ENCODE measurements at places on chromosomes 6 and 20.

DNA sequence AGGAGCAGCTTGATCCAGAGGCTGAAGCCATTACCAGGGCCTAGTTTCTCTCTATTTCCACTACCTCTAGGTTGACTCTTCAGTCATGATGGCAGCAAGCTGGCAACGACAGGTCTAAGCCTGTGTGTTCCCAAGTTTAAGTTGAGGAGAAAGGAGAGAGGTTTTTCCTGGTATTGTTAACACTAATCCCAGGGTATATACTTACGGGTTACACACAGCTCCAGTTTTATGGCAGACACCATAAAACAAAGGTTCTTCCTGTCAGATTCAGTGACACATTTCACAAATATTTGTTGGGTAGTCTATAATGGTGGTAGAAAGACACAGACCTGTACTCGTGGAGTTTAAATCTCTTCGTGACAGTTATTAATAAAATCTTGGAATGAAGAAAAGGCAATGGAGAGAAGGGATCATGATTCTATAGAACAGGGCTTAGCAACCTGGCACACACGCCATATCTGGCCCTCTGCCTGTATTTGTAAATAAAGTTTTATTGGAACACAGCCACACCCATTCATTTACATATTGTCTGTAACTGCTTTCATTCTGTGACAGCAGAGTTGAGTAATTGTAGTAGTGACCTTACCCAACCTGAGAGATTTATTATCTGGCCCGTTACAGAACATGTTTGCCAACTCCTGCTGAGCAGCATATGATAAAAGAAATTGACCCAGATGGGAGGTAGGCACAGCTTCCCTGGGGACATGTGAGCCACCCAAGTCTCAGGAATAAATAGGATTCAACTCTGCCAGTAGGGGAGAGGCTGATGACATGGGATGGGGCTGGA is 323.3 kb downstream of the CDH4 start:
- no peak for DNase-seq
- no peak overlapping the region for H3K4me3 ChIP-seq
- no peaks in the 10 kb centered on the region for H3K4me1 ChIP-seq
- H3K27ac ChIP-seq: no peak overlapping the region
- H3K36me3 ChIP-seq: no peaks in the 10 kb centered on the region
- peaks cover 2% of the 10 kb centered on the region for H3K27me3 ChIP-seq

DNA sequence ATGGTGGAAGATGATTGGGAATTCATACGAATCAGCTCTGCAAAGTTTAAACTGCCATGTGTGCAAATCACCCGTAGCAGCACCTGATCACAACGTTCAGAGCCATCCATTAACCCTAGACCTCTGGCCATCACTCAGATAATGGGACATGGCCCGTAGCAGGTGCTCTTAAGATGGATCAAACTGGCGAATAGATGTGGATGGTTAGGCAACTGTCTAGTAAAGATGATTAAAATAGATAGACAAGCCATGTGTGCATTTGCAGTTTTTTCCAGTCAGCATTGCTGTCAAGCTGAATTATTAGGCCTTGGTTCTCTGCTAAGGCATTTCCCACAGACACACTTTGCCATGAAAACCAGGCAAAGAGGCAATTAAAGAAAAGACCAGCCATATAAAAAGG is 40.6 kb upstream of the PHACTR1 start:
- H3K36me3 ChIP-seq: no peaks in the 10 kb centered on the region
- peaks cover 4% of the 10 kb centered on the region for H3K4me1 ChIP-seq
- H3K4me3 ChIP-seq: no peak overlapping the region
- H3K27me3 ChIP-seq: peaks cover 2% of the 10 kb centered on the region
- H3K27ac ChIP-seq: no peak overlapping the region
- DNase-seq: no peak

DNA sequence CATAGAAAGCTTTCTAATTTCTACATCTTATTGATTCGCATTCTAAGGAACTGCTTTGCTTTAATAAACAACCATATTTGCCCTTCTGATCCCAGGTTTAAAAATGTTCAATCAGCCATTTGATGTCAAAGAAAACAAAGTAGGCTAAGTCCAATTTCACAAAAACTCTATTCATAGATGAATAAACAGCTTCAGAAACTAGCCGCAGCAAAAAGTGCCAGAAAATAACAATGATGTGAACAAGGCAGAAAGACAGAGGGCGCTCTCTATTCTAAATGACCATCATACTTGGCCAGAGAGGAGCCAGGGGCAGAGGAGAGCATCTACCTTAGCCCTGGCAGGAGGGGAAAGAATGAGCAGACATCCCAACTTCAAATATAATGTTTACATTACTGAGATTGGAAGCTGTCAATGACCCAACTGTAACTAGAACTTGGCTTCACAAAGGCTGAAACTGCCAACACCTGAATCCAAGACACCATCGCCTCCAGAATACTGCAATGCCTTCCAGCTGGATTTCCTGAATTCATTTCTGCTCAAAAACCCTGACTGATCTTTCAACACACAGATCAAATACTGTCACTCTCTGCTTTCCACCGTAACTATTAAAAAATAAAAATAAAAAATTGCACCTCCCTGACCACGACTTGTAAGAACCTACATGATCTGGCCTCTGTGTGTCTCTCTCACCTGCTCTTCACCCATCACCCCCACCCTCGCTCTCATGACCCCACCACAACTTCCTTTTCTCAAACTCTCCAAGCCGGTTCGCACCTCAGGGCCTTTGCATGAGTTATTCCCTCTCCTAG is 9.5 kb downstream of the CNKSR3 start:
- H3K4me3 ChIP-seq: no peak overlapping the region
- H3K36me3 ChIP-seq: peaks cover 3% of the 10 kb centered on the region
- H3K27ac ChIP-seq: no peak overlapping the region
- peaks cover 1% of the 10 kb centered on the region for H3K27me3 ChIP-seq
- no peak for DNase-seq

DNA sequence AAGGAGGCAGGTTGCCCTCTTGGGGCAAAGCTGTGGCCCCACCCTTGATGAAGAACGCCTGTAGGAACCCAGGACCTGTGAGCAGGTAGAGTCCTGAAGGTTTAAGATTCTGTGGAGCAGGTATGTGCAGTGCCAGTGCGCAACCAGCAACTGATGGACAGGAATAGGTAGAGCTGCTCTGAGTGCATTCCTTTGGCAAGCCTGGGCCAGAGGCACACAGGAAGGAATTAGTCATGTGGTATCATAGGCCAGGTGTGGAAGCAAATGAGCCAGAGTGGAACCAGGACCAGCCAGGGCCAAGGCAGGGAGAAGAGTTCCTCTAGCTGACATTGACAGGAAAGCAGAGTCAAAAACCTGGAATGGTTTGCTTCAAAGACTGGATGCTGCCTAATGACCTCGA is 1.4 kb upstream of the KHDC1 start:
- no peak for DNase-seq
- no peak overlapping the region for H3K4me3 ChIP-seq
- no peak overlapping the region for H3K27ac ChIP-seq
- peaks cover 11% of the 10 kb centered on the region for H3K4me1 ChIP-seq
- no peaks in the 10 kb centered on the region for H3K36me3 ChIP-seq

- no peak overlapping the region for H3K27ac ChIP-seq
- DNase-seq: no peak
- no peaks in the 10 kb centered on the region for H3K27me3 ChIP-seq
- peaks cover 13% of the 10 kb centered on the region for H3K36me3 ChIP-seq
- no peak overlapping the region for H3K4me3 ChIP-seq
- peaks cover 6% of the 10 kb centered on the region for H3K4me1 ChIP-seq
Measured at GRCh38 chr6:79031821-79032590, 46.0 kb downstream of the PHIP start.

DNA sequence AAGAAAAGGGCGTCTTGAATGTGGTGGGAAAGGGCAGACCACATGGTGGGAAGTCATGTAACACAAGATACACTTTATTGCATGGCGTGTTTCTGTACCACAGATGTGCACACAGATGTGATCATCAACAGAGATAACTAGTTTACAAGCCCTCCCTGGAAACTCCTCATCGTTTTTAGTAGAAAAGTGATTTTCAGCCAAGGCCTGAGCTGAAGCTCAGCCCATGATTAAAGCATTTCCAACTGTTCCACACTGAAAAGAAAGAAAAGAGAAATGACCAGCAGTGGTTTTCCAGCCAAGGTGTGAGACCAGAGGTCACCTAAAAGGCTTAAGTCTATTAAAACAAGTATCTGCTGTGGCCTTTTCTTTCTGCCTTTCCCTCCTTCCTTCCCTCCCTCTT is 463.9 kb upstream of the JAG1 start:
- H3K4me3 ChIP-seq: no peak overlapping the region
- DNase-seq: no peak
- H3K27me3 ChIP-seq: peaks cover 2% of the 10 kb centered on the region

Measured in endothelial cell (in vitro differentiated cells).